ENCODE measurements at places on chromosomes 3 and 15. TPM values are rescaled to one million over a fixed set of nuclear protein-coding genes. Genes with fewer than 3 reads are reported as not detected.

SLC35G2 gene
- 6.0 TPM for total RNA-seq

C2CD4B gene
- total RNA-seq = not detected

GRM7 gene
- total RNA-seq = not detected

TAGLN3 gene
- total RNA-seq = 0.50 TPM

TMEM266 gene
- not detected for total RNA-seq

LRRC28 gene
- 27.3 TPM for total RNA-seq

ROPN1B gene
- not detected for total RNA-seq

CYP8B1 gene
- not detected for total RNA-seq

CHD2 gene
- total RNA-seq = 65.0 TPM

GRK7 gene
- not detected for total RNA-seq

GPR62 gene
- total RNA-seq = not detected

SKOR1 gene
- not detected for total RNA-seq

PLD1 gene
- 19.0 TPM for total RNA-seq

CCDC39 gene
- total RNA-seq = not detected

GCHFR gene
- total RNA-seq = 1.0 TPM

IGSF10 gene
- total RNA-seq = not detected

CAMKV gene
- 0.35 TPM for total RNA-seq

MKRN2OS gene
- total RNA-seq = 2.3 TPM

DNAH1 gene
- 1.5 TPM for total RNA-seq

HTR3E gene
- not detected for total RNA-seq

NAALADL2 gene
- total RNA-seq = 4.8 TPM
